SK-N-SH (cell line): ENCODE measurements at places on chromosomes 4 and X. TPM values are rescaled to one million over a fixed set of nuclear protein-coding genes. Genes with fewer than 3 reads are reported as not detected.

DNA sequence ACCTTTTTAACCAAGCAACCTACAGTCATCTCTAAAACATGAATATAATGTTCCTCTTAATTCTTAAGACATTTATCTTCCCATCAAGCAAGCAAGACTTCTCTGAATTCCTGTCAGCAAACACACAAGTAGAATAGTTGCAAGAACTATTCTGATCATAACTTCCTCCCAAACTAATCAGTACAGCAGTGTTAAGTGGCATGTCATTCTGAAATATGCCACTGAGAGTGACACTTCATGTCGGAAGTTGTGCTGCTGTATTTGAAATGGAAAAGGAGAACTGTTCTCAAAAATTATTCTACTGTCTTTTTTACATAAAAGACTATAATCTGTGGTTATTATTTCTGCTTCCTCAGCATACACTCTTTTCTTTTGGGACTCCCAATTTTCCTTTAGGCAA is 546.6 kb downstream of the PCDH18 start:
- DNase-seq: no peak

DNA sequence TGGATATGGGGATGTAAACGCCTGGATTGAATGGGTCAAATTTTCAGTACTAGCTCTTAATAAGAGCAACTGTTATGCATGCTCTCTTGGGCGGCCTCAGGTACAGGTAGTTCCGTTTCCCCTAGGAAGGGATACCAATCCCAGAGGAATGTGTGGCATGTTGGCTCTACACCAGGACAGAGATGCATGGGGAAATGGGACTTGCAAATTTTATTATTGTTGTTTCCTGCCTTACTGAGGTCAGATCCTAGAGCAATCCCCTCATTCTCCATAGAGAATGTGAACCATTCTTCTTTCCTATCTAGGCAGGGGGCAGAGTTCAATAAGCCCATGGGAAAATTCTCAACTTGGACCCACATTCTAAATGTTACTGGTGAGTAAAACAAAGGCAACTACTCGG is 361.8 kb upstream of the FGF16 start:
- no peak for DNase-seq

- DNase-seq: no peak
Measured at GRCh38 chr4:163180090-163180489, 13.4 kb upstream of the NAF1 start.

GRCh38 chr4:18608908-18609533 is 587.5 kb upstream of the LCORL start:
- DNase-seq: peak; percentile 12

- DNase-seq: no peak
Measured at GRCh38 chr4:40275065-40275730, 59.9 kb upstream of the CHRNA9 start.

DNA sequence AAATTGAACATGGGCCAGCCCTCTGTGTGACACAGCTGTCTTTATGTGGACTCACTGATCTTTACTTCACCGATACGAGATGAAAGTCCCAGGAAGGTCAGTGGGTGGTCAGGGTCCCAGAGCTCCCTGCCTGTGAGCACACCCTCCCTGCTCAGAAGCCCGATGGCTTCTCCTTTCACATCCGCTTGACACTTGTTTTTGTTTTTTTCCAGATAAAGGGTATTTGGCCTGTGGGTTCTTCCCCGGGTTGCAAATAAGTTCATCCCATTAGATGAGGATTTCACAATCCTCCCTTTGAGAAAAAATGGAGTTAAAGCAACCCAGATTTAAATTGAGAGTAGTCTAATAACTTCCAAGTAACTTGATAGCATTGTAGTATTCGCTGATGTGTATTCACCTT is 48.2 kb upstream of the TLR2 start:
- DNase-seq: no peak

DNA sequence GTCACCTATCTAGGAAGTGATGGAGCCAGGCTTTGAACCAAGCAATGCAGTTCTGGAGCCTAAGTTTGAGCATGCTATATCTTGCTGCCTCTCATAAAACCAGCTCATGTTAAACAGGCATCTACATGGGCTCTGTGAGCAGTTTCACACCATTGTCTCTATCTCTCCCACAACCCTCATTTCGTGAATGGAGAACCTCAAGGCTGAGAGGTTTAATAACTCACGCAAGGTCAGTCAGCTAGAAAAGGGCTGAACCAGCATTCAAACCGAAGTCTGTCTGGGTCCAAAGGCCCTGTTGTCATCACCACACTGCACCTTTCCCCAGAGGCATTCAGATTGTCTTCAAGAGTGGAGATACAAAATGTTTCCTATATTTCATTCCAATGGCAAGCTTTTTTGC is 369.2 kb downstream of the MID1IP1 start:
- no peak for DNase-seq

The CT55 gene
- 1.5 and 1.9 TPM in 2 replicates for polyA plus RNA-seq

GRCh38 chrX:135095715-135096114 is 24.6 kb downstream of the ETDB start:
- DNase-seq: no peak

- DNase-seq: no peak
Measured at GRCh38 chrX:39667191-39667590, 430.6 kb downstream of the BCOR start.

GRCh38 chr4:154559494-154560418 is 3.1 kb upstream of the FGB start:
- DNase-seq: peak; percentile 23

The ZFX gene
- polyA plus RNA-seq: 9.0 and 11.9 TPM in 2 replicates

DNA sequence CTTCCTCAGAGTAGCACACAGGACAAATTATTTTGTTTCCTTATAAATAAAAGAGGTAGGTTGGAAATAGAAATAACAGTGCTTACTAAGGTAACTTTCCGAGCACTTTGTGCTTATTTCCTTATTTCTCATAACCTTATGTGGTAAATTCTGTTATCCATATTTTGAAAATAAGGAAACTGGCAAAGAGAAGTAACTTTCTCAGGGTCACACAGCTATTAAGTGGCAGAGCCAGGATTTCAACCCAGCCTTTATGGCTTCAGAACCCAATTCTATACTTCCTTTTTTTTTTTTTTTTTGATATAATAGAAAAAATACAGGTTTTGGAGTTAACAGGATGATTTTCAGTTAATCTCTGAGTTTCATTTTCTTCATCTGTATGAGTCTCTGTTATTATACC is 3.3 kb downstream of the UTP3 start:
- DNase-seq: no peak

The SMPX gene
- not detected in 2 replicates for polyA plus RNA-seq

- peak; percentile 4 for DNase-seq
Measured at GRCh38 chr4:115090483-115091075, 22.8 kb downstream of the NDST4 start.

GRCh38 chr4:169210504-169211118 is 60.1 kb downstream of the SH3RF1 start:
- DNase-seq: no peak

DNA sequence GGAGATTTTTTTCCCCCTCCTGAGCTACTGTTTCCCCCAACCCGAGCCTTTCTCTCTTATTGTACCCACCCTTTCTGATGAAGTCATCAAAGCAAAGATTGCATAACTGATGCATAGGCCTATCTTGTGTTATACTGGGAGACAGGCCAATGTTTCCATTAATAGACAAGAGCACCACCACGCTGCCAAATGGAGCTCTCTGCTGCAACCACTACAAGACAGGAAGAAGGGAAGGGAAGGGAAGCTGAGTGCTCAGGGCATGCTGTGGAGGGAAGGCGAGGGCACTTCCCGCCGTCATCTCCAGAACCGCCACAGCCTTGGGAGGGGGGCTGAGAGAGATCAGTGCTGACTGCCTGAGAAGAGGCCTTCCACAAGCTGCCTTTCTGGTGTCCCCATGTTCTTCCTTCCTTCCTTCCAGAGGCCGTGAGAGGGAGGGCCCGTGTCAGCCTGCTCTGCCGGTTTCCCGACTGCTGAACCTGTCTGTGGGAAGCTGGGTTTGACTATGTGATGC is 75.0 kb downstream of the MGST2 start:
- DNase-seq: peak; percentile 72

DNA sequence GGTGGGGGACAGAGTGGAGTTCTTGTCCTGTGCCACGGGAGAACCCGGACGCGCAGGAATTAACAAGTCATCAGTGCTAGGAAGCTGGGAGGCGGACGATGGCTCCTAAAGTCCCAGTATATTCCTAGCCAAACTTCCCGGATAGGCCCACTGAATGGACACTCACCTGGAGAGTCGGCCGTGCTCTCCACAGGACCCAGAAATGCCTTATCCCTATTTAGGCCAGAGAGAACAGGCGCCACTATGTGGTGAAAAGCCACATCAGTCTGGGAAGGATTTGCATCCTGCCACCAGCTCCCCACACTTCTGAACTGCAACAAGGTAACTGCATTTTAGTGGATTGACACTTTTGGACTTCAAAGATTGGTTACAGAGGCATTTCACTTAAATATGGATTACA is 1.1 kb downstream of the CFAP299 start:
- peak; percentile 53 for DNase-seq

GRCh38 chr4:123390846-123391456 is 5.6 kb upstream of the SPRY1 start:
- DNase-seq: peak; percentile 36

- DNase-seq: no peak
Measured at GRCh38 chr4:109026588-109026987, 263.7 kb upstream of the ETNPPL start.

- no peak for DNase-seq
Measured at GRCh38 chr4:101331017-101331416, 16.3 kb downstream of the PPP3CA start.

The NAP1L2 gene
- 0.12 and 0.19 TPM in 2 replicates for polyA plus RNA-seq

DNA sequence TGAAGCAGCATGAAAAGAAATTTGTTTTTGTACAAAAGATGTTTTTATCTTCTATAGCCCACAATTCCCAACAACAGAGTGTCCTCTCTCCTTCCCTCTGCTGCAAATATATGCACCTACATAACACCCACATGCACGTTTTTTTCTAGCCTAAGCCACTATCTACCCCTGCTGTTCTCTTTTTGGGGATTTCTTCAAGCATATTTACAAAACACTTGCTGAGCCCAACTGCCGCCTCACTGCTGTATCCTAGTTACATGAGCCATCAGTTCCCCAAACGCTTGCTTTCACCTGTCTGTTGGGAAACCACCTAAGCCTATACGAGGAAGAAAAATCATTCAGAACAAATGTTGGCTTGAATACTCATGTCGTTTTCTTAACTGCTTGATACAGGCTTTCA is 127.2 kb downstream of the CHRNA9 start:
- DNase-seq: no peak

DNA sequence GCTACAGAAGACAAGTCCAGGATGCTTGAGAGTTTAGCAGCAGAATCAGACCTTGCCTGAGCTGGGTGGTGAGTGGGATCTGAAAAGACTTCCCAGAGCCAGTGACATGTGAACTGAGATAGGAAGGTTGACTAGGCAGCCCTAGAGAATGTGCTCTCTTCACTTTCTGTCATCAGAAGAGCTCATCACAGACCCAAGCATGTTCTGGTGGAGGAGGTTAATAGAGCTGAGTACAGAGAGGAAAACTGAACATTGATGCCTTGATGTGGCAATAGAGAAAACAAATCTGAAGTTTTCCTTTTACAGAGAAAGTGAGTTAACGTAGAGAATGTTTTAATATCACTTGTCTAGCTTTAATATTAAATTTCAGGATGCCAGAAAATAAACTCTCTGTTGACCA is 17.1 kb downstream of the ADGRL3 start:
- no peak for DNase-seq

The IDUA gene
- 24.4 and 32.1 TPM in 2 replicates for polyA plus RNA-seq

DNA sequence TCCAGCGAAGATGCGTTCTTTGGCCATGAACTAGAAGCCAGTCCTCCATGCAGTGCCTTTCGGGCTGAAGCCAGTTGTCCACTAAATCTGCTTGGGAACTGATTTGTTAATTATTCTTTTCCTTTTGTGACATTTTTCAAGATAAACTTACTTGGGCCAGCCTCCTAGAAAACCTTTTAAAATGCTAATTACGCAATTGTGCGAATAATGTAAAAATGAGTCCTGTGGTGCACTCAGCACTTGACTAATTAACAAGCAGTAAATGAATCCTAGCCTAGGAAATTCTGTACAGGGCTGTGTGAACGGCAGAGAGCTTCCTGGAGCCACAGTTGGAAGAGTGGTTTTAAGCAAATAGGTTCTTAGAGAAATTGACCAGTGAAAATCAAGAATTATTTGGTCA is 149.9 kb upstream of the SCML1 start:
- no peak for DNase-seq

- DNase-seq: no peak
Measured at GRCh38 chrX:28651186-28651585, 63.9 kb downstream of the IL1RAPL1 start.

DNA sequence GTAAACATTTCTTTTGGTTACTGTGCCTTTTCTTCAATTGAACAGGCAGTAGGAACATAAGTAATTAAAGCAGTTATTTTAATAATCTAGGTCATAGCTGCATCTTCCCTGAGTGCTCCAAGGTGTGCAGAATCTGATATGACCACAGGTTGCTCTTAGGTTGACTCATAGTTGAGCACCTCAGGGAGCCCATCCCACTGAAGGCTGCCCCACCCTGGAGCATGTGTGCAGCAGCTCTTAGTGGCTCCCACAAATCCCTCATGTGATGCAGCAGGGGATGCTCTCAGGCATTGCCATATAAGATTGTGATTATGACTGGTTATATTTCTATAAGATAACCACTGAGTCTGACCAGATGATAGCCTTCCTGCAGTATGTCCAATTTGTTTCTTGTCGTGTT is 72.3 kb downstream of the ZNF518B start:
- DNase-seq: no peak

GRCh38 chrX:100831219-100831946 is 11.2 kb downstream of the CSTF2 start:
- DNase-seq: no peak

DNA sequence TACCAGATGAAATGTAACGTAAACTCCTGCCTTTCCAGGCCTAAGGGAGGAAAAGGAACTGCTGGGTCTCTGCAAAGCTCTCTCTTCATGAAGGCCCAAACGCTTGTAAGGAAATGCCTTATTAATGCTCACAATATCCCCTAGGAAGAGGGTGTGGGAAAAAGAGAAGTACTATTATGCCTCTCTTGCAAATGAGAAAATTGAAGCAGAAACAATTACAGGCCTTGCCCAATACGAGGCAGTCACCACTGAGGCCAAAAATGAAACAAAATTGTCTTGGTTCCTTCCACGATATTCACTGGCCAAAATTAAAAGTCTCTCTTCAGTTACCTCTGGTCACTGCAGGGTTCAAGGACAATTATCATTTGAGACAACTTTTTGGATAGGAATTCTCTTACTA is 3.2 kb downstream of the SCARB2 start:
- no peak for DNase-seq

The F11 gene
- polyA plus RNA-seq: not detected in 2 replicates
